IPS DF 6.9 (cell line): ENCODE measurements at places on chromosomes 2 and 18.

DNA sequence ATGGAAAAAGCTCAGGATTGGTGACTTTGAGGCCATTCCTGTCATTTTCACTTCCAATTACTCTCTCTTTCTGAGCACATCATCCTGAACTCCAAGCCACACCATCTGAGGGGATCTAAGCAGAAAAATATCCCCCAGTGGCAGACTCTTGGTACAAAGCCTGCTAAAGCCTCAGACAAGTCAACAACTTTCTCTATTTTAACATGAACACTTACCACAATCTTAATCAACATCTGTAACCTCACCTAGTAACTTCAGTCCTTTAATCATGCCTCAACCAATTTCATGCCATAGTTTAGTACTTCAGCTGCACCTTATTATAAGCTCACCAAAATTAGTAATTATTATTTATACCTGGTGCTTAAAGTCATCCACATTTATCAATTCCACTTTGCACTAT is 128.9 kb downstream of the DTNB start:
- DNase-seq, result no peak

DNA sequence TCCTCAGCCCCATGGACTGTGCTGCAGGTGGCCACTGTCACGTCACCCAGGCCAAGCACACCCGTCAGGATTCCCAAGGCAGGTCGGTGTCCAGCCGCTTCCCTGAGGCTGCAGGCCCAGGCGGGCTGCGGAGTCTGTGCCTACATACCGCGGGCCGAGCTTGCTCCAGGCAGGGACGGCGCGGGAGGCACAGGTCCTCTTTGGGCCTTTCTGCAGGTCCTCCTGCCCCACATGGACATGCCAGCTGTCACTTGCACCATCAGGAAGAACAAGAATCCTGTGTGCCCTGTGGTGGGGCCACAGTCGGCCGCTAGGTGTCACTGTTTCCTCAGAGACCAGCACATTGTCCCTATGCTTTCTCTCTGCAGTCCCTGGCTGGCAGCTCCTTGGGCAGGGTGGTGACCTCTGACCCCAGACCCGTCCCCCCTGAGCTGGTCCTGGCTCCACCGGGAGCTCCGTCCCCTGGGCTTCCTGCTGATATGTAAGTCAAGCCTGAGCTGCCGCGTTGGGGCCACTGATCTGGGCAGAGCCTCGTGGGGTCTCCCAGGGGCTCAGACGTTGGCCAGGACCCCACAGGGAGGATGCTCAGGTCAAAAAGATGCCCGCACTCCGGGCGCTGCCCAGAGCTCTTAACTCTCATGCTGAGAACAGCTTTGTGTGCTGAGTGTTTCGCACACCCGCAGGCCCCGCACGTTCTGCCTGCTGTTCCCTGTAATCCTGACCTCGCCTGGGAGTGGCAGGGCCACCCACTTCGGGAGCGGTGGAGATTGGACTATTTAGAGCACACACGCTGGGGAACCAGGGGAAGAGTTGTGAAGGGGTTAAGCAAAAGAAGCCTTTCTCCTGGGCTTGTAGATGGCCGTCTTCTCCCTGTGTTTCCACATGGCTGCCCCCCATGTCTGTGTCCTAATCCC is 17.3 kb upstream of the AGXT start:
- DNase-seq, result peak; percentile 80

- no peak for DNase-seq
Observed at GRCh38 chr2:202695166-202695565, 60.4 kb downstream of the FAM117B start.

DNA sequence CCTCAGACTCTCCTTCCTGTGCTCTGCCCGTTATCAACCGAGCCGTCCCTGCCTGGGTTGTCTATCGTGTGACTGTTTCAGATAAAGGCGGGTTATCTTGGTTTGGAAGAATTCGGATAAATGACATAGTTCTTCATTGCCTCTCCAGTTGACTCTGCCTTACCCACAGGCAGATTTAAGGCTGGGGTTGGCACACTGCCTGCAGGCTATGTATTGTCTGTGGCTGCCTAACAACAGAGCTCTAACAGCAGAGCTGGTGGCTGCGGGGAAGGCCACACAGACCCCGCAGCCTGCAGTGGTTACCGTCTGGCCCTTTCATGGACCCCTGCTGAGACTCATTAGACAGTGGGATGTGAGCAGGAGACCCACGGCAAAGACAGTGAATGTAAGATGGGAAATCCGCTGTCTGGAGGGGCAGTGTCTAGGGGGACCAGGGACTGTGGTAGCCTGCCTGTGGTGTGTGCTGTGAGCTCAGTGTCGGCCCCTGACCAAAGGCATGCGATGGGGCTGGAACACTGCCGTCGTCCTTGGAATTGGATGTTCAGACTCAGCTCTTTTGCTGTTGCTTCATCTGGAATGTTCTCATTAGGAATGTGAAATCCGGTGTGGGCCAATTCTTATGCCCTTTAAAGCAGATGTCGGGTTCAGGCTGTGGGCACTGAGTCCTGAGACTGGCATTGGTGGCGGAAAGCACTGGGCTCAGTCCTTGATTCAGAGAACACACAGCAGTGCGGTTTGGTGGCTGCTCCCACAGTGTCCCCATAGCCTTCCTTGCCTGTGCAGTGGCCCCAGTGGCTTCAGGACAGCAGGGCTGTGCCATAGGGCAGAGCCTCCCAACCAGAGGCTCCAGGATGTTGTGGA is 44.5 kb downstream of the SH3RF3 start:
- DNase-seq, result no peak
